Hepatic stellate cell (primary cell): ENCODE measurements at places on chromosomes 12 and 14.

- no peak for DNase-seq
These were observed 37.1 kb downstream of the TMEM30B start for GRCh38 chr14:61244009-61244408.

- DNase-seq, result no peak
These were observed 75.4 kb downstream of the BTG1 start for GRCh38 chr12:92070054-92070863.

DNA sequence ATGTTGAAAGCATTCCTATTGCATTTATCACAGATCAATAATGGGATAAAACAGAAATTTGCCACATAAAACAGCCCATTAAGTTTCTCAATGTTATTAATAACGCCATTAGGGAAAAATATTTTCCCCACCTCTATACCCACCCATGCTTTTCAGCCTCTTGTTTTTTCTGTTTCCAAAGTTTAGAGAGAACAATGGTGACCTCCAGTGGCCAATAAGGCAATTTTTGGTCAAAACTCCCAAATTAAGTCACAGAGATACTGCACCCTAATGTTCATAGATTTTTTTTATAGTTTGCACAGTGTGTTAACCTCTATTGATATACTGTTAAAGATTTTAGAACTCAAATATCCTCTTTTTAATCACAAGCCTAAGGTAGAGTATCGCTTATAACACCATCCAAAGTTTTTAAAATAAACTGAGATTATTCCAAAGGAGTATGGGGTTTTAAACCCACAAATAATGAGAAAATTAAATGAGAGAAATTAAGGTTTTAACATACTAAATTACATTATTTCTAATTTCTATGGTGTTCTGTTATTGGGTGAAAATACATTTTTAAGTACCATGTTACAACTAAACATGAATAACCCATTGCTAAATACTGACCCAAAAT lies 184.7 kb upstream of the DCN start:
- no peak for DNase-seq

DNA sequence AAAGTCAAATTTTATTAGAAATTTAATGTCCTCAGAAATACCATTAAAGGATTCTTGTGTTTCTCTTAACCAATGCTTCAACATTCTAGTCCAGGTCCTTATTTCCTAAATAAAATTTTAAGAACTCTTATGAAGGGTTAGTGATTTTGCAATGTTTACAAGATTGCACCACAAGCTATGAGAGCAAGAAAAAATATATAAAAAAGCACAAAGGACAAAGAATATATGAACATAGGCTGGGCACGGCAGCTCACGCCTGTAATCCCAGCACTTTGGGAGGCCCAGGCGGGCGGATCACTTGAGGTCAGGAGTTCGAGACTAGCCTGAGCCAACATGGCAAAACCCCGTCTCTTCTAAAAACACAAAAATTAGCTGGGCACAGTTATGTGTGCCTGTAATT lies 7.7 kb downstream of the RACGAP1 start:
- DNase-seq, result no peak

GRCh38 chr12:127546721-127547505 lies 720.1 kb upstream of the TMEM132C start:
- DNase-seq, result no peak

- DNase-seq, result no peak
These were observed 77.5 kb downstream of the FIGNL2 start for GRCh38 chr12:51771008-51771407.

- DNase-seq, result no peak
These were observed 11.6 kb upstream of the CSRP2 start for GRCh38 chr12:76890151-76891143.

DNA sequence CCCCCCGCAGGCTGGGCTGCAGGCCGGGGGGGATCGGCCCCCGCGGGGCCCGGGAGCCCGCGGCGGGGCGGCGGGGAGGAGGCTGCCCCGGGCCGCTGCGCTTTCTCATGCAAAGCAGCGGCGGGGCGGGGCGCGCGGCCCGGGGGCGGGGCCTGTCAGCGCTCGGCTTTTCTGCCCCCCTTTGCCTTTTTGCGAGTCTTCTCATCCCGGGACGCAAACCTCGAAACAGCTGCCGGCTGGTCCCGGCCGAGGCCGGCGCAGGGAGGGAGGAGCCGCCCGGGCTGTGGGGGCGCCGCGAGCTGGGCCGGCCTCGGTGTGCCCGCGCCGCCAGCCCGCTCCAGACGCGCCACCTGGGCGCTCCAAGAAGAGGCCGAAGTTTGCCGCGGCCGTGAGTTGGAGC lies at the start of gene FZD10:
FZD10 (plus strand) TSS at position 198 of the 400 bp plus-strand sequence. CDS start 479 bp downstream, outside the sequence.
- no peak for DNase-seq

DNA sequence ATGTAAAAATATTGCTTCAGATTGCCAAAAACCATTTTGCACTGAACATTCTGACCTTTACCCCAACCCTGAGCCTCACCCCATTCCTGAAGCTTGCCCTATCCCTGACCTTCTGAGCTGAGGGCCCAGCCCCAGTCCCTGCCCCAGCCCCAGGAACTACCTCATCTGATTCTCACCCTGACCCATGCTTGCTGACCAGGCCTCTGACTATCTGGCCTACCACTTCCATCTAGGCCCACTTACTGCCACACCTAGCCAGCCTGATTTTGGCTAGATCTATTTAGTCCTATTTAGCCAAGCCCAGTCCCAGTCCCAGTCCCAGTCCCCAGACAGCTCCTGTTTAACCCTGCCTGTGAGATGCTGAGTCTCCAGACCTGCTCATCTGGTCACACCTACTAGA lies 33.6 kb downstream of the OR10P1 start:
- DNase-seq, result no peak

- peak; percentile 31 for DNase-seq
These were observed 128.8 kb downstream of the LMNTD1 start for GRCh38 chr12:25424211-25424731.

- DNase-seq, result no peak
These were observed 19.9 kb downstream of the TTC7B start for GRCh38 chr14:90796329-90796728.

DNA sequence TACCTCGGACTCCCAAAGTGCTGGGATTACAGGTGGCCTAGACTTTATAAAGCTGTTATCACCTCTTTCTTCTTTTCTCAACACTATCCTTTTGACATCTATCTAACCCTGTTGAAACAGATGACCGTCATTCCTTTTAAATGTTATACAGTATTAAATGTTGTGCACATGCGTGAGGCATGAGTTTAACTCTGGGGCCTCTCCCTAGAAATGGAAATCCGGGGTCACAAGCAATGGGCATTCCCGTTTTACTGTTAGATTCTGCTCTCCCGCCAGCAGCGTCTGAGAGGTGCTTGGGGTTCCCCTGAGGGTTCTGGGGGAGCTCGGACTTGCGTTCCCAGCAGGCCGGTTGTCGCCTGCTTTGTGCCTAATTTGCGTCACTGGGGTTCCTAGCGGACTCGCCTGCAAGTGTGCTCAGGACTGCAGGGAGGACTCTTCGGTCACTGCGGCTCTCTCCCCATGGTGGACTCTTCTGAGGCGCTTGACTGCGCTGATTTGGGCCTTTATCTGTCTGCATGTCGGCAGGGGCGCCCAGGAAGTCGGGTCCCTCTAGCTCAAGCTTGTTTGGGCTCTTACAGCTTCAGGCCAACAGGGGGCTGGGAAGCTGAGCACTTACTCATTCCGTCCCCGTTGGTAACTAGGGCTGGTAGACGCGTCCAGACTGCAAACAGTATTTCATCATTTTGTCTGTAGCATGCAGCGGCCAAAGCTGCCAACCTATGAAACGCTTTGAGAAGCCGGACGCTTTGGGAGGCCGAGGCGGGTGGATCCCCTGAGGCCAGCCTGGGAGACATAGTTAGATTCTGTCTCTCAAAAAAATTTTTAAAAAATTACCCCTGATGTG lies 1.2 kb upstream of the RAN start:
- DNase-seq, result peak; percentile 94

DNA sequence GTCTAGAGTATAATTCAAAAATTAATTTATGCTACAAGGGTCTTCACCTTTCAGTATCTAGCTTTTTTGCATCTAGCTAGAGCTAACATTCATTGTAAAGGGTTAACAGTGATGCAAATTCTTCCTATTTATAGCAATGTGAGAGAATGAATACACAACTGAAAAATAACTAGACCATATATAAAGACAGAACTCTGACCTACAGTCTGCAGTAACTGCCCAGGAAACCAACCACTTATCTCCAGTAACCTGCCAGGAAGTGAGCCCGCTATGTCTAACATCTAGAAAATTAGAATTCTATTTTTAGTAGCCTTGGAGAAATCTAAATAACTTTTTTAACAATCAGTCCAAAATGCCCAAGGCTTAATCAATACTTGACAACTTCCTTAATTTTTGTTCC lies 1021.9 kb downstream of the LRFN5 start:
- no peak for DNase-seq

- DNase-seq, result peak; percentile 77
These were observed 59.6 kb upstream of the NCOR2 start for GRCh38 chr12:124626971-124627411.

DNA sequence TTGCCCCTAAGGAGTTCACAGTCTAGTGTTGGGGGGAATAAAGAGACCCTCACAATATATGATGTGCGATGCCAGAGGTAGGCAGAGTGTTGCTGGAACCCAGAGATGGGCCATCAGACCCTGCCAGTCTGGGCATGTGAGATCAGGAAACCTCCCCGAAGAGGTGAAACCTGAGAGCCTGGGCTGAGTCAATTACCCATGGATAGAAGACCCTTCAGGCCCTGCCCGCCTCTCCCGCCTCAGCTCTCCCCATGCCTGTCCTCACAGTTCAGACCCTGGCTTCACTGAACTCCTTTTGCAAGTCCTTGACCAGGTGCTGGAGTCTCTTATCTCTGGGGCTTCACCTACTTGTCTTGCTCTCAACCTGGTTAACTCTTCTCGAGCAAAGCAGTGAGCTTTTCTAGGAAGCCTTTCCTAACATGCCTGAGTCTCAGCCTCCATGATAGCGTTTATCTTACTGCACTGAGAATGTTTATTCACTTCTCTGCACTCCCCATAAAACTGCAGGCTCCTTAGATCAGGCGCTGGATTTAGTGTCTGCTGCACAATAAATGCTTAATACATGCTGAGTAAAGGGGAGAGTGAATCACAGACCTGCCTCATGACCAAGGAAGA lies 19.6 kb downstream of the ALDH1L2 start:
- no peak for DNase-seq

DNA sequence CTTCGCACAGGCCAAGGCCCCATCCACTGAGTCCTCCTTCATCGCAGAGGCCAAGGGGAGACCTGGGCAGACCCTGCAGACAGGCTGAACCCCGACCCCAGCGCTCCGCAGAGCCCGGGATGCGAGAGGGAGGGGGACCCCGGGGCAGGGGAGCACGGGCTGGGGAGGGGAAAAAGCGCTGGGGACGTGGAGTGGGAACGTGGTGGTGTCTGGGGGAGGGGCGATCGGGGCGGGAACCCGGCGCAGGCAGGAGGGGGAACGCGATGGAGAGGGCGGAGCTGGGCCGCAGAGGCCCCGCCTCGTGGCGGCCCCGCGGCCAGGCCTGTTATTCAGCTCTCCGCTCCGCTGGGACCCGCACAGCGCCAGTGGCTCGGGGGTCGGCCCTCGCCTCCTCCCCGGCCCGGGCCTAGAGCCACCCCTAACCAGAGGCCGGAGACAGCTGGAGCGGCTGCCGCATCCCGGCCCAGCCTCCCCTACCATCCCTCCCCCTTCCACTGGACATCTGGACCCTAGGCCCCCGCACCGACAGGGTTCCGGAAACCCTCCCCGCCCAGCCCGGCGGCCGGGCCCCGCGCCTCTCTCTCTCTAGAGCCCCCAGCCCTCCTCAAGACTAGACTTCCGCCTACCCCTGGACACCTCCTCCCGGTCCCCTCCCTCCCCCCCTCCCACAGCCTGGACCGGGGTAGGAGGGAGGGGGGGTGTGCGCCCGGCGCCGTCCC lies at the start of gene ARHGEF25:
ARHGEF25 (plus strand) TSS at position 328 of the 719 bp plus-strand sequence. CDS start 460 bp downstream, outside the sequence.
- DNase-seq, result peak; percentile 90

DNA sequence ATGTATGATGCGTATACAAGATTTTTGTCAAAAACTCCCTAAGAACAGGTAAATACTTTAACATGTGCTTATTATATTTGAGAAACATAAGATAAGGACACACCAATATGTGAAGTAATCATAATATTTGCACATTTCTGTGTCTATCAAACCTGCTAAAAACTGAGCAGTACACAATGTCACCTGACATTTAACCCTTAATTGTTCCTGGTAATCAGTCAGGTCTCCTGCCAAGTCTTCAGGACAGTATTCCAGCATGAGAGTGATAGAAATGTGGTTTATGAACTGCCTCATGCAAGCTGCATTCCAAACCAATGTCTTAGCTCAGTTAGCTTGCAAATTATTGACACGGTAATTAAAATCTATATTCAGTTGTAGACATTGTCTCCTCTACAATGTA lies 4.2 kb downstream of the SOX5 start:
- DNase-seq, result no peak

- DNase-seq, result no peak
These were observed 14.5 kb upstream of the GNPTAB start for GRCh38 chr12:101845137-101845711.
